ENCODE measurements at places on chromosomes 3 and 15.

DNA sequence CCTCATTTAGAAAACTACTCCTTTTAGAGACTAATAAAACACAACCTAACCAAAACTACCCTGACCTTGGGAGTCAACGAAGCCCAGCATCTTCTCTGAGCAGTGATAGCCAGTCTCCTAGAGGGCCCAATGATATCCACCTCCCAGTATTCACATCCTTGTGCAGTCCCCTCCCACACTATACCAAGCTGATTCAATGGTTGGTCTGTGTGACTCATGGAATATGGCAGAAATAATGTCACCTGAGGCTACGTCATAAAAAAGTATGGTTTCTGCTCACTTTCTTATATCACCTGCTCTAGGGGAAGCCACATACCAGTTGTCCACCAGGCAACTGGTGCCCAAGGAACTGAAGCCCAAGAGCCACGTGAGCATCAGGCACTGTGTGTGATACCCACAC is 21.4 kb upstream of the USF3 start:
- DNase-seq, result no peak

DNA sequence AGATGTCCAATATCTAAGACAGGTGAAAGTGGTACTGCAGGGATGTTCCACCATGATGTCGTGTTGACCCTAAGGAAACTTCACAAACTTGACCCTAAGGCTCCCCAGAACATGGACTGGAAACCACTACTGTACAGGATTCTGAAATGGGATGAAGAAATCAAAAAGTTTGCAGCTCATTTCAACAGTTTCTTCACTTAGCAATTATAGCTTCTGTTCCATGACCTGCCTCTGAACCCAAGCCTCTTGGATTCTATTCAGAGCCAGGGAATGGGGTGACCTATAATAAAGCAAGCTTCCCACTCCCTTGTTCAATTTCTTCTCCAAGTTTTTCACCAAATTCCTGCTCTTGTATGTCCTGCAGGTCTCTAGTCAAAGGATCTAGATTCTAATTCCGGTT is 40.7 kb downstream of the DUT start:
- no peak for DNase-seq

GRCh38 chr15:60708684-60709083 is 229.7 kb upstream of the ICE2 start:
- no peak for DNase-seq

GRCh38 chr15:43370310-43370974 is 401 bp downstream of the ZSCAN29 start:
- DNase-seq, result no peak

- no peak for DNase-seq
Observed at GRCh38 chr3:39208463-39209055, 16.2 kb upstream of the XIRP1 start.

DNA sequence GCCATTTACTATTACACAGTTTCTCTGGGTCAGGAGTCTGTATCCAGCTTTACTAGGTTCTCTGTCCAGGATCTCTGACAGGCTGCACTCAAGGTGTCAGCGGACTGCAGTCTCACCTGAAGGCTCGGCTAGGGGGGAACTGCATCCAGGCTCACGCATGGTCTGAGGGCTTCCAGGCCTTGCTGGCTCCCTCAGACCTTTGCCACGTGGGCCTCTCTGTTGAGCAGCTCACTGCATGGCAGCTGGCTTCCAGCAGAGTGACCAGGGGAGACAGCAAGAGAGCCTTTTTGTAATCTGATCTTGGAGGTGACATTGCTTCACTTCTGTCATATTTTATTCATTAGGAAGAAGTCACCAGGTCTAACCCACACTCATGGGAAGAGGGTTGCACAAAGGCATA is 152.3 kb downstream of the CACNA2D3 start:
- no peak for DNase-seq

DNA sequence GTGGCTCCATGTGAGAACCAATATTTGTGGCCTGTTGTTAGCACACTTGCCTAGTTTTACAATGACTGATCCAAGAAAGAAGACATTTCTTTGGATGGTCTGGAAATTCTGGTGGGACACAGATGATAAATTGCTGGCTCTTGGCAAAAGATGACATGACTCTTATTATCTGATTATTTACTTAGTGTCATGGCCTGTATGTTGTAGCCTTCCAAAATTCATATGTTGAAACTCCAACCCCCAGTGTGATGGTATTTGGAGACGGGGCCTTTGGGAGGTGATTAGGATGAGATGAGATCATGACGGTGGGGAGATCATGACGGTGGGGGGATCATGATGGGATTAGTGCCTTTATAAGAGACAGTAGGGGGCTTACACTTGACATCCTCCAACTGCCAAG is 30.0 kb upstream of the AKAP13 start:
- no peak for DNase-seq

GRCh38 chr15:62452026-62452425 is 286.9 kb upstream of the C2CD4B start:
- no peak for DNase-seq

DNA sequence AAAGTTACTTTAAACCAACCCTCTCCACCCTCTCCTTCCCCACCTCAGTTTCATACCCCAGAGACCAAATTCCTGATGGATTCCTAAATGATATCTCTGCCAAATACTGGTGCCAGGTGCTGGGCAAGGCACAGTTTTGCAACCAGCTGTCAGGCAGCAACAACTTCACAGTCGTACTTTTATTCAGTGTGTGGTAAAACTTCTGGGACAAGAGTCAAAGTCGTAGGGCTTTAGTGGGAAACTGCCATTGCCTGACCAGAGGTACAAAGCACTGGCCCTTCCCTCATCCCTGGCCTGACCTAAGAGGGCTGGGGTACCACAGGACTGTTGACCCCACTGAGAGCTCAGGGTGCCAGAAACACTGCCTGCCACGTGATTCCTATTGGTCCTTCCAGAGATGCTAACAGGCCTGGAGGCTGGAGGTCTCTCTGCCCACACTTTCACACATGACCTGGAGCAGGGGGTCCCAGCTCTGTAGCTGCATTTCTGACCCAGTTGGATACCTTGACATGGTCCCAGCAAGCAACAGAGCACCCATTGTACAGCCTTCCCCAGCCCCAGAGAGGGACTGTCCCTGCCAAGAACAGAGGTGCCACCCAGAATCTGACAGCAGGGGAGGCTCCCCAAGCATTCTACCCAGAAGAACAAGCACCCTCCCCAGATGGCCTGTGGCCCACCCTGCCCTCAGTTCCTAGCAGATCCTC is 59.9 kb downstream of the LIPC start:
- no peak for DNase-seq

- DNase-seq, result no peak
Observed at GRCh38 chr15:75532413-75533250, 46.5 kb downstream of the PTPN9 start.

DNA sequence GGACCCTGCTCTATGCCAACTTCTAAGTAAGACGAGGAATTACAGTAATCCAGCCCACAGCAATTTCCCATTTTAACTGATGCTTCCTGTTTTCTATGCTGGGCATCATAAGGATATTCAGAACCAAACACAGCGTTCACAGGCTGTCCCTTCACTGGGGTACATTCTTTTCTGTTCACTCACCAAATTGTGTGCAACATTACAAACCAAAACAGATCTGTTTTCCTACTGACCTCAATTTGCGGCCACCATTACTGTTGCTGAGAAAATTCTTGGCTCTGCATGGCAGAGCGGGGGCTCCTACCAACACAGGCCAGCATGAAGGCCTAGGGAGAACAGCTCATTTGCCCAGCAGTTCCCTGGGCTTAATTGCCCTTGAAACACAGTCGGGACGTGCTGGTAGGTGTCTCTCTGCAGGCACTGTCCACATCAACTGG is 76.5 kb downstream of the MYO1E start:
- no peak for DNase-seq

DNA sequence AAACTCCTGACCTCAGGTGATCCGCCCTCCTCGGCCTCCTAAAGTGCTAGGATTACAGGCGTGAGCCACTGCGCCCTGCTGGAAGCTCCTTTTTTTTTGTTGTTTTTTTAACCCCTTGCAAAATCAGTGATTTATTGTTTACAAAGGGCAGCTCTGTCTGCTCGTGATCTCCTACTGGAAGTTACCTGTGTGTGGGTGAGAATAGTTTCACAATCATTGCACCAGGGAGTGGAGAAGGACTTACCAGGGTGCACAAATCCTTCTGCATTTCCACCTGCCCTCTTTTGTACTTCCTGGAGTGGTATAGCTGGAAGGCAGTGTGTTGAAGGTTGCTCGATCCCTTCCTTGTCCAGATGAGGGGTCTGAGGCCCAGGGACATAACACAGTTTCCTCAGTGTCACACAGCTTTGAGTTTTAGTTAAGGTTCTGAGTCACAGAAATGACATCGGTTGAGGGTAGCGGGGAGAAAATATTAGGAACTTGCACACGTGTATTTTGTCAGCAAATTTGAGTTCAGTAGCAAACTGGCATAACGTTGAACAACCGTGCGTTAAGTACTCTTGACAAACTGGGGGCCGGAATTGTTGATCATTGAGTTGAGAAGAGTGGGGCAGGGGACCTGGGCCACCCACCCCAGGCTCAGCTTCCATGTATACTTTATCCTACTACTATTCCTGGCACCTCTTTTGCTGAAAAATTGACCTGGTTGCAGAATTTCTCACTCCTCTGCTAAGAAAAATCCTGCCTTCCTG is 11.3 kb upstream of the TRAK1 start:
- DNase-seq, result no peak
